ENCODE measurements at places on chromosomes 12 and 14.

DNA sequence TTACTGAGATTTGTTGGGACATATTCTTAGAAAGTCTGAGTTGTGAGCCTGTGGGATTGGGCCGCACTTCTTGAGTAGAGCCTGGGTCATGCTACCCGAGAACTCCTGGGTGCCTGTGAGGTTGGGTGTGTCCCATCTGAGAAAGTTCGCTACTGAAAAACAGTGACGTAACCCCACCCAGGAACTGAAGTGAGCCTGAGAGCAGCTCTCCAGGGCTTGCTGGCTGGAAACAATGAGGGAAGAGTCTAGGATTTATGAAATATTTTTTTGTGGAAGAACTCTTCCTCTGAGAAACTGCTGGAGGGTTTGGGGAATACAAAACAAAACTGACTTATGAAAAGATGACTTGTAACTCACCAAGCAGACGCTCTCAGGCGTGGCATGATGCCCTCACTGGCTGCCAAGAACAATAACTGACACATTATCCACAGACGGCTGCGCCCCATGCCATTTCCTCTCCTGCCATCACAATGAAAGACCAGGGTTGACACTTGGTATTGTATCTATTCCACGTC, 69.2 kb downstream of the RASSF3 start:
- DNase-seq: peak; percentile 47

DNA sequence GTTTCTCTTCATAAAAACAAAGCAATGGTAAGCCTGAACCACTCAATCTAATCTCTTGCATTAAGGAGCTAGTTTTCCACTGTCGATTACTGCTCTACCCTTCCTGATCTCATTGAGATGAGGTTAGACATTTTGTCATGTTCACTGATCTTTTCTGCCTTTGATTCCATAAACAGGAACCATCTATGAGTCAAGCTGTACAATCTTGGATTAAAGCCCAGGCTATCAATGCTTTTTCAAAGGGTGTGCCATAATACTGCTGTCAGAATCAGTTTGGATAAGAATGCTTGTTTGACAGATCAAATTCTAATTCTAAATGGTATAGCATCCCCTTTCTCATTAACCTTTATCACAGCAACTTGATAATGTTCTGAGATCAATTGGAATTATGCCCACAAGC, 16.1 kb downstream of the GRIP1 start:
- DNase-seq: no peak

DNA sequence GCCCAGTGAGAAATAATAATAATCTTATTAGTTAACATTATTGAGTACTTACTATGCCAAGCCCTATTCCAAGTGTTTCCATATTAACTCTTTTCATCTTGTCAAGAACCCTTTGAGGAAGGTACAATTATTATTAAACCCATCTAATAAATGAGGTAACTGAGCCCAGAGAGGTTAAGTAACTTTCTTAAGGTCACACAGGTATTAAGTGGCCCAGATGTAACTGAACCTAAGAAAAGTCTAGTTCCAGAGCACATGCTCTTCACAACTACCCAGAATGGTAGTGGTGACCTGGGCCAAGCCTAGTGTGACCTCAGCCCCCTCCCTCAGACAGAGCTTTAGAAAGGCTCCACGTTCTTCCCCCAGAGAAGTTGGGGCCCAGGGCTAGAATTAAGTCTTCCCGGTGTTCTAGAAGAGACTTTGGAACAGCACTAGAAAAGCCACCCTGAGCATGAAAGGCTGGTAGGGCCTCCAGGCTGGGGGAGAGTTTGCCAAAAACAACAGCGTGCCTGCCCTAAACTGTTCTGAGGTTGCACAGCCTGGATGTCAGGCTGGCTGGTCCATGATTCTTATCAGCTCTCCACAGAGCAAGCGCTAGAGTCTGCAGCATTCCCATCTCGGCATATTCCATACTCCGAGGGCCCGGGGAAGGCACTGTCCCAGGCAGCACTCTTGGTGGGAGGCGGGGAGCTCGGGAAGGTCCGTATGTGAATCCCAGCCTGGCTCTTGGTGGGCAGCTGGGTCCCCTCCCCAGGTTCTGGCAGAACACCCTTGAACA, 41.3 kb upstream of the CTDSP2 start:
- DNase-seq: no peak

- peak; percentile 12 for DNase-seq
These were observed 811 bp downstream of the TMCC3 start for GRCh38 chr12:94649349-94650142.

GRCh38 chr14:88849716-88850115, 25.3 kb downstream of the TTC8 start:
- DNase-seq: no peak

Data from activated CD4-positive, alpha-beta T cell treated with anti-CD3 and anti-CD28 coated beads, Interleukin-2, amount 50 U/mL, for 4 hours (primary cell).